ENCODE measurements at places on chromosomes 12 and 14.

GRCh38 chr14:92819011-92819597, 25.0 kb downstream of the GOLGA5 start:
- no peak for DNase-seq

GRCh38 chr12:130768120-130768519, 52.0 kb upstream of the RIMBP2 start:
- DNase-seq = no peak

GRCh38 chr14:106802413-106803364, 1276.3 kb downstream of the TMEM121 start:
- DNase-seq = no peak

DNA sequence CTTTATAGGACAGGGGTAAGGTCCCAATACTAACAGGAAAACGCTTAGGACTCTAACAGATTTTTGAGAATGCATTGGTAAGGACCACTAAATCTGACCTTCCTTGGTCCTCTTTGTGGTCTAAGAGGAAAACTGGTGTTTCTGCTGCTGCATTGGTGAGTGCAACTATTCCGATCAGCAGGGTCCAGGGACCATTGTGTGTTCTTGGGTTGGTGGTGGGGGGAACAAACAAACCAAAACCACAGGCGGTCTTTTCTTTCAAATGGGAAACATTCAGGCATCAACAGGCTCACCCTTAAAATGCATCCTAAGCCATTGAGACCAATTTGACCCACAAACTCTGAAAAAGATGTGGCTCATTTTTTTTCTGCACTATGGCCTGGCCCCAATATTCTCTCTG, 20.7 kb downstream of the EPYC start:
- DNase-seq = no peak

DNA sequence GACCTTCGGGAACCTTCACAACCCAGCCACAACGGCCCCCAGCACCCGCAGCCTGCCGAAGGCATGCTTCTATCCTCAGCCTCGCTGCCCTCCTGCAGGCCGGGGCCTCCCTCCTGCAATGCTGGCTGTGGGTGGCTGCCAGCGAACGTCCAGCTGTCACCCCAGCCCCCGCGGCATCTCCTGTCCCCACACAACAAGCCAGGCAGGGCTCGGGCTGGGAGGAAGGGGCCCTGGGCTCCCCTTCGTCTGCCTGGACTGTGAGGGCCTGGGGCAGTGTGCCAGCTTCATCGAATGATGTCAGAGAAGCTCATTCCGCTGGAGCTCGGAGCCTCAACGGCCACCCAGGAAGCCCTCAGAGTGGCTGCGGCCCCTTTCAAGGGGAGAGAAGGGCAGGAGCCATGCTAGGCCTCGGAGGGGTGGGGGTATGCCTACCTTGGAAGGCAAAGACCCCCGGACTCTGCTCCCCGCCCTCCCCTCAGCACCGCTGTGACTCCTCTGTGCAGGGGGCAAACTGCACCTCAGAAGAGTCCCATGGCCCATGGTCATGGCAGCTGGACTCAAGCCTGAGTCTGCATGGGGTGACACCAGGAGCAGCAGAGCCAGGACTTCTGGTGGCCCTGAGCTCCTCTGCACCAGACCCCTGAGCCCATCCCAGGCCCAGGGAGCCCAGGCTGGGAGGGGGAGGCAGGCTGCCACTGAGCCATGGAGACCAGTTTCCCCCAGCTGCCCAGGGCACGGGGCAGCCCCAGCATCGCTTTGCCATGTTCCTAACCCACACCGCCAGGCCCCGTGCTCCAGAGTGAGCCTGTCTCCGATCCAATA, 24.7 kb upstream of the C14orf180 start:
- no peak for DNase-seq

GRCh38 chr14:89378119-89378518, 38.9 kb downstream of the FOXN3 start:
- DNase-seq = peak; percentile 39

DNA sequence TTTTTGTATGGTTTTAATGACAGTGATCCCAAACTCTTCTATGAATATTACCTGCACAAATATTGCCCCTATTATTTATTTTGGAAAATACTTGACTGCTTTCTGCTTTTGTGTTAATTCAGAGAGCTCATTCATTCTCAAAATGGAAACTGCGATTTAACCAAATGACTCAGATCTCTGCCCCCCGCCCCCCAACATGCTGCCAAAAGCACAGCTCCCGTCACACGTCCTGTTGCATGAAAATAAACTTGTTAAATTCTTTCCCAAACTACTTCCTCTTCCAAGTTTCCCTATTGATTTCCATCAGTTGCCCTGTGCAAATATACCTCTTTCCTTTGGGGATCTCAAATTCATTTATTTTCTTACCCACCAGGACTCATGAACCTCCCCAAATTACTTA, 18.0 kb upstream of the NRDE2 start:
- DNase-seq = no peak

GRCh38 chr12:17079251-17079909, 473.4 kb upstream of the LMO3 start:
- DNase-seq = no peak

- no peak for DNase-seq
These were observed 847.8 kb downstream of the RPS29 start for GRCh38 chr14:48738186-48738925.

Measured in adrenal gland (tissue), 19 donors.